ENCODE measurements at places on chromosomes 1 and 21. TPM values are rescaled to one million over a fixed set of nuclear protein-coding genes. Genes with fewer than 3 reads are reported as not detected.

The FCGR1A gene
- not detected for total RNA-seq

The NTMT2 gene
- total RNA-seq, result not detected

The SYPL2 gene
- total RNA-seq, result 0.07 TPM

The DHRS3 gene
- total RNA-seq, result 117 TPM

The NTPCR gene
- total RNA-seq, result 29.0 TPM
